ENCODE measurements at places on chromosomes 13 and 19. TPM values are rescaled to one million over a fixed set of nuclear protein-coding genes. Genes with fewer than 3 reads are reported as not detected.

PDX1 gene
- total RNA-seq: not detected

PGLYRP2 gene
- not detected for total RNA-seq

KLK3 gene
- not detected for total RNA-seq

MYBPC2 gene
- total RNA-seq: 0.16 TPM

ZNF575 gene
- total RNA-seq: 2.5 TPM

SLC10A2 gene
- total RNA-seq: not detected

ZNF223 gene
- total RNA-seq: 5.1 TPM

STOML3 gene
- total RNA-seq: 2.8 TPM

NLRP11 gene
- not detected for total RNA-seq

STXBP2 gene
- total RNA-seq: 277 TPM

DNA sequence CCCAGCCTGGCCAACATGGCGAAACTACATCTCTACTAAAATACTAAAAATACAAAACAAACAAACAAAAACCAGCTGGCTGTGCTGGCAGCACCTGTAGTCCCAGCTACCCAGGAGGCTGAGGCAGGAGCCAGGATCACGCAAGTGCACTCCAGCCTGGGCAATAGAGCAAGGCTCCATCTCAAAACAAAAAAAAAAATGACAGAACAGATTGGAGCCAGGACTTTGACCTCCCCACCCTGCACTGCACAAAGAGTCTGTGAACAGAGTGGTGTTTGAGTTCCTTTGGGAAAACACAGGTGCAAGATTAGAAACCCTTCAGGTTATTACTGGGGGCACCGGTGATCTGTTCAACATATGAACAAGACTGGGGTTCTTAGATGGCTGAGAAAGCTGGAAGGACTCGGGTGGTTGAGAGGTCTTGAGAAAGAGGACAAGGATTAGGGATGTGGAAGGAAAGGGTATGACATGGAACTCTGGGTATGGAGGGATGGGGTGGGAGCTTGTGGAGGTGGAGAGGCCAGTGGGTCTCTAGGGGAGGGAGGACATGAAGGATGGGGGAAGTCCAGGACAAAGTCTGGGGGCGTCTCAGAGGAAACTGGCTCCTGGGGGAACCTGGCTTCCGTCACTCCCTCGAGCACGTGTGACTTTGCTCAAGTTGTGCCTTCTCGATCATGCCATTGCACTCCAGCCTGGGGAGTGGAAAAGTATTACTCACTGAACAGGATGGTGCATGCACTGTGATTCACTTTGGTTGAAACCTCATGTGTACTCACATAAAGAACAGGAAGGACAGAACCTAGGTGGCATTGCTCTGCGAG lies 25.9 kb downstream of the RCN3 start:
- no peaks in the 10 kb centered on the region for H3K4me1 ChIP-seq
- DNase-seq: no peak
- H3K27me3 ChIP-seq: no peaks in the 10 kb centered on the region

DNA sequence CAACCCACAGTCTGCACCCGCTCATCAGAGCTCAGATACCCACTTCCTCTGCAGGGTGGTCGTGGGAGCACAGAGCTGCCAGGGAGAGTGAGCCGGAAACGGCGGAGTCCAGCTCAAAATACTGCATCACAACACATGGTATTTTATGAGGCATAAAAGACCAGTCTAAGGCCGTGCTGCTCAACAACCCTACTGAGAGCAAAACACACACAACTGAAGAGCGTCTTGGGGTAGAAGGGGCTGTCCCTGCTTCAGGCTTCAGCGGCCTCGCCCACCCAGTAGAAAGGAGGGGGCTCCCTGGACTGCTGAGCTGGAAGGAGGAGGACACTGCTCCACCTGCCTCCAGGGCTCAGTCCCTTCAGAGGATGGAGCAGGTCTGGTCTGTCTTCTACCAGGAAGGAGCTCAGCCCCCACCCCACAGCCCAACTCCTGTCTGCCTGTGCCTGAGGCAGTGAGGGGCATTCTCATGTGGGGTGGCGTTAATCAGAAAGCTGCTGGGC lies 36.9 kb downstream of the NAXD start:
- peak; percentile 26 for DNase-seq
- peaks cover 66% of the 10 kb centered on the region for H3K36me3 ChIP-seq
- no peaks in the 10 kb centered on the region for H3K27me3 ChIP-seq
- H3K4me3 ChIP-seq: no peak overlapping the region

GRCh38 chr13:98542568-98543377 lies 34.1 kb downstream of the STK24 start:
- DNase-seq: no peak
- peaks cover 24% of the 10 kb centered on the region for H3K4me1 ChIP-seq
- peak overlapping the region; percentile 76 for H3K27ac ChIP-seq
- peaks cover under 1% of the 10 kb centered on the region for H3K36me3 ChIP-seq

- H3K36me3 ChIP-seq: no peaks in the 10 kb centered on the region
- H3K27ac ChIP-seq: no peak overlapping the region
- no peaks in the 10 kb centered on the region for H3K4me1 ChIP-seq
- no peak for DNase-seq
Observed at GRCh38 chr13:74423434-74423833, 289.2 kb upstream of the KLF12 start.

GRCh38 chr13:81990652-81991051 lies 1649.7 kb upstream of the SPRY2 start:
- DNase-seq: no peak
- H3K27ac ChIP-seq: no peak overlapping the region
- no peaks in the 10 kb centered on the region for H3K27me3 ChIP-seq
- H3K4me3 ChIP-seq: no peak overlapping the region

GRCh38 chr13:38452656-38453055 lies 103.0 kb downstream of the UFM1 start:
- no peaks in the 10 kb centered on the region for H3K4me1 ChIP-seq
- no peak overlapping the region for H3K4me3 ChIP-seq
- H3K27me3 ChIP-seq: no peaks in the 10 kb centered on the region
- no peak overlapping the region for H3K27ac ChIP-seq
- no peaks in the 10 kb centered on the region for H3K36me3 ChIP-seq

GRCh38 chr19:56120371-56121179 lies 520 bp downstream of the ZNF787 start:
- peak overlapping the region; percentile 62 for H3K4me3 ChIP-seq
- H3K27me3 ChIP-seq: no peaks in the 10 kb centered on the region
- H3K4me1 ChIP-seq: peaks cover 52% of the 10 kb centered on the region
- DNase-seq: no peak
- H3K27ac ChIP-seq: peak overlapping the region; percentile 95

DNA sequence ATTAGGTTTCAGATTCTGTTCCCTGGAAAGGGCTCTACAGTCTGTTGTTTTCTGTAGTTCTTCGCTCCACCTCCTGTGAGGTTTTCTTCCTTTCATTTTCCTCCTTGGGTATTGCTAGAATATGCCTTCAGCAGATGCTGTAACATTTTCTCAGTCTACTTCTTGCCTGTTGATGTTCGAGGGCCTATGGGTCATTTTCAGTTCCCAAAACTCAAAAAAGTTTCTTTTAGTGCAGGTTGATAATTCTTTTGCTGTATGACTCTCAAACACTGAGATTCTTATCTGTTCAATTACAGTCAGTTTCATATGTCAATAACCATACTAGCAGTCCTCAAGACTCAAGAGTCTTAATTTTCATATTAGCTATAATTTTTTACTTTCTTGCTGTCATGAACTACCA lies 268.3 kb downstream of the RFC3 start:
- H3K27me3 ChIP-seq: no peaks in the 10 kb centered on the region
- no peaks in the 10 kb centered on the region for H3K4me1 ChIP-seq
- no peak overlapping the region for H3K27ac ChIP-seq
- no peaks in the 10 kb centered on the region for H3K36me3 ChIP-seq
- H3K4me3 ChIP-seq: no peak overlapping the region

GRCh38 chr19:13262450-13262849 lies 112.2 kb downstream of the IER2 start:
- no peaks in the 10 kb centered on the region for H3K36me3 ChIP-seq
- H3K27ac ChIP-seq: no peak overlapping the region
- DNase-seq: no peak
- H3K4me3 ChIP-seq: no peak overlapping the region

- no peaks in the 10 kb centered on the region for H3K36me3 ChIP-seq
- no peaks in the 10 kb centered on the region for H3K4me1 ChIP-seq
- no peaks in the 10 kb centered on the region for H3K27me3 ChIP-seq
- no peak overlapping the region for H3K27ac ChIP-seq
Observed at GRCh38 chr13:60699636-60700035, 302.6 kb downstream of the TDRD3 start.

DNA sequence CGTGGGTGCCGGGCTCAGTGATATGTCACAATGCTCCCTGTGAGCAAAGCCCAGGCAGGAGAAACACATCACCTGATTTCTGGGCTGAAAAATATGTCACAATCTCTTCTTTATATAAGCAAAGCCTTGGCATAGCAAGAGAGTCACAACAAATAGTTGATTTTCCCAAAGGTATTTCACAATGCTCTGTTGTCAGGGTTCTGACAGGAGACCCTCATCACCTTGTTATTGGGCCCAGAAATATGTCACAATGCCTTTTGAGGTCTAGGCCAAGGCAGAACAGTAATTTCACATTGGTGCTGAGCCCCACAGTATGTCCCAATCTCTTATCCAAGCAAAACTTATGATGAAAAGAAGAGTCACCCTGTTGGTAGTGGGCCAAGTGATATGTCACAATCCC lies 125.7 kb downstream of the ZNF675 start:
- H3K27me3 ChIP-seq: no peaks in the 10 kb centered on the region
- no peaks in the 10 kb centered on the region for H3K36me3 ChIP-seq
- H3K4me3 ChIP-seq: no peak overlapping the region
- H3K27ac ChIP-seq: no peak overlapping the region

- no peak for DNase-seq
- H3K27me3 ChIP-seq: peaks cover 30% of the 10 kb centered on the region
- H3K4me3 ChIP-seq: no peak overlapping the region
- no peaks in the 10 kb centered on the region for H3K36me3 ChIP-seq
- H3K4me1 ChIP-seq: no peaks in the 10 kb centered on the region
- H3K27ac ChIP-seq: no peak overlapping the region
Observed at GRCh38 chr13:45847554-45848224, 3.9 kb downstream of the SIAH3 start.

- H3K4me3 ChIP-seq: no peak overlapping the region
- no peak for DNase-seq
- H3K4me1 ChIP-seq: no peaks in the 10 kb centered on the region
- no peak overlapping the region for H3K27ac ChIP-seq
Observed at GRCh38 chr19:46878613-46879375, 18.0 kb downstream of the ARHGAP35 start.

GRCh38 chr13:109989686-109990085 lies 203.3 kb upstream of the IRS2 start:
- H3K27ac ChIP-seq: no peak overlapping the region
- no peak overlapping the region for H3K4me3 ChIP-seq
- no peaks in the 10 kb centered on the region for H3K27me3 ChIP-seq
